ENCODE measurements at places on chromosomes 12 and 14.

GRCh38 chr14:68501614-68502052 lies 291.2 kb downstream of the ZFP36L1 start:
- no peak for DNase-seq

- no peak for DNase-seq
These were observed 49.1 kb downstream of the NCOR2 start for GRCh38 chr12:124518051-124518932.

DNA sequence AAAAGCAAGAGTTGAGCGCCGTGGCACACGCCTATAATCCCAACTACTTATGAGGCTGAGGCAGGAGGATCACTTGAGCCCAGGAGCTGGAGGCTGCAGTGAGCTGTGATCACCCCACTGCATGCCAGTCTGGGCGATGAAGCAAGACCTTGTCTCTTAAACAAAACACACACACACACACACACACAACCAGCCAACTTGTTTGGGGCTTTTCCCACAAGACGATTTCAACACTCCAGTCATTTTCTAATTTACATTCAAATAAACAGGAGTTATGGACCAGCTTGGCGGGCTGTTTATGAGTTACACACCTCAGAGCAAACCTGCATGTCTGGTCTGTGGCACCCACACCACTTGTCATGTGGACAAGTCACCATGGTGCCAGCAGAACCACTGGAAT lies 6.7 kb downstream of the GLTP start:
- DNase-seq = no peak

- no peak for DNase-seq
These were observed 151.4 kb upstream of the MDGA2 start for GRCh38 chr14:47826809-47827208.

DNA sequence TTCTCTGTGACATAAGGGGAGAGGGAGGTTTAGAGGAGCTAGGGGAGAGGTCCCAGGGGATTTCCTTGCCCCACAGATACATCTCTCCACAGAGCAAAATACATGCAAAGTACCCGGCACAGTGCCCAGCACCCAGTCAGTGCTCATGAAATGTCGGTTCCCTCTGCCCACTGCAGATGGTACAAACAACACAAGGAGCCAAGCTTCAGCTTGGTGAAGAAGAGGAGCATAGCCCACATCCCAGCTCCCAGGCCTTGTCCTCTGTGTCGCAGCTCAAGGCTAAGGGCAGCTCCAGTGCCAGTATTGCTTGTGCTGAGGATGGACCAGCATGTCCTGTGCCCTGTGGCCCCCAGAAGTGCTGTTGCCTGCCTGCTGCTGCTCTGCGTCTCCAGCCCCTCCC lies 35.0 kb upstream of the FKBP4 start:
- DNase-seq = no peak

DNA sequence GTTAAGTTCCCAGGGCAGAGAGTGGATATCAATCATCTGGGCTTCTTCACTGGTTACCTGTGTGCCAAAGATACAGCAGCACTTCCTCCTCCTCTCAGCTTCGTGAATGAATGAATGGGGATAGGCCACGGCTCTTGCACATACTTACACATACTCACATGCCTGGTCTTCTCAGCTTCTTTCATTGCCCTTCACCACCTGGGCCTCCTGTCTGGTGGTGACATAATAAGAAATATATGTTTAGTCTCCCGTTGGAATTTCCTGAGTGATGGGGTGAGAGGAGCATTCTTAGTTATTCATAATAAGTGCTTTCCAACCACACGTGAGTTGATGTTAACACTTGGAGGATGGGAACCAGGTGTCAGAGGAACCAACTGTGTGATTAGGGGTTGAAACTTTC lies 268.1 kb upstream of the RMST start:
- no peak for DNase-seq

DNA sequence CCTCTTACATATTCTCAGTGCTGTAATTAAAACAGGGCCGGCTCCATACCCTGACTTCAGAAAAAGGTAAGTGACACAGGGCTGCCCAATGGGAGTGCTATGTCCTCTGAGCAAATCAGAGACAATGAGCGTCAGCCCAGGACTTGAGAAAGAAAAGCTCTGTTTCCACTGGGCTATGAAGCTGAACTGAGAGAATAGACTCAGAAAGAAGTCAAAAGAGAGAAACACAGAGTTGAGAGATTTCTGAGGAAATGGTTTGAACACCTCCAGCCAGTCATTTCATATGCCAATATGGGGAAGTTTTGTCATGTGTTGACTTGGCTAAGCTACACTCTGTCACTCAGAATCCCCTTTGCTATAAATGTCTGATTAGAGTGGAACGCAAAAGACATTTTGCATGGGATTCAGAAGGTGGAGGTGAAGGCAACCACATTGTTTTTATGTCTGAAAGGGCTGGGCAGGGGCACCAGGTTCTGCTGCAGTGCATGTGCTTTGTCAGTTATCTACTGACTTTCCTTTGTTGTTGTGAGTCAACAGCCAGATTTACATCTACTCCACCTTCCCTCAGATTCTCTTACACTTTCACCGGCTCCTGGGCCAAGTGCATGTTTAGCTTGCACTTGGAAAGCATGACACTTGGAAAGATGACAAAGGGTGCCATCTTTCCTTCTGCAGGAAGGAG lies 313.3 kb downstream of the DUSP6 start:
- DNase-seq = no peak

DNA sequence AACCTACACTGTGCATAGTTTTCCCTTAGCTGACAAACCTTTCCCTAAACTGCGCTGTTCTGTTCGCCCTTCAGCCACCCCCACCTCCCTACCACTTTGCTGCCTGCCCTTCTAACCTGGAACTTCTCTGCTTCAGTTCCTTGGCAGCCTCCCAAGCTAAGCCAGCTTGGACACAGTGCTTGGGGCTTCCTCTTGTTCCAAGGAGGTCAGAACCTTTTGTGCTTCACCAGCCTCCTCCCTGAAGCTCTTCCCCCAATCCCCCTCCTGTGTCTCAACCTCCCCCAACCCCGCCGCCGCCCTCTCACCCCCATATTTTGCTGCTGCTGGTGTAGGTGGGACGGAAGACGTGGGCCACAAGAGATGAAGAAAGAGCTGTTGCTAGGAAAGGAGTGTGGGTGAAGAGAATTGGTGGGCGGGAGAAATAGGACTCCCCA lies 8.1 kb upstream of the RIC8B start:
- peak; percentile 72 for DNase-seq

- no peak for DNase-seq
These were observed 7.3 kb upstream of the STX2 start for GRCh38 chr12:130846369-130846768.

GRCh38 chr12:94049718-94050117 lies 98.7 kb upstream of the PLXNC1 start:
- no peak for DNase-seq

- no peak for DNase-seq
These were observed 86.6 kb downstream of the NINJ2 start for GRCh38 chr12:576615-577110.

- no peak for DNase-seq
These were observed 1.1 kb downstream of the SCAF11 start for GRCh38 chr12:45989287-45989686.

DNA sequence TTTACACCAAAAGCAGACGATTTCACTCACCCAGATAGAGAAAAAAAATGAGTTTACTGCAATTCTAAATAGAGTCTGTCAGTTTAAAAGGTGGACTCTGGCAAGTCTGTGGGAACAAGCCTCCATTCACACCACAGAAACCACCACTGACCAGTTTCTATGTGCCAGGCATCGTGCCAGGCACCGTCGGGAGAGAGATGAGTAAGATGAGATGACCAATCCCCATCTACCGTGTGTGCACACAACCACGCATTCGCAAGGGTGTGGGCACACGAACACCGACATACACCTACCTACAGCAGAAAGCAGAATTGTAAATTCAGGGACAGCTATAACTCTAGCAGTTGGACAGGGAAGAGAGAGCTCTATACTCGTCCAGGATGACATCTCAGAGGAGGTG lies 58.3 kb downstream of the PRIMA1 start:
- DNase-seq = no peak

DNA sequence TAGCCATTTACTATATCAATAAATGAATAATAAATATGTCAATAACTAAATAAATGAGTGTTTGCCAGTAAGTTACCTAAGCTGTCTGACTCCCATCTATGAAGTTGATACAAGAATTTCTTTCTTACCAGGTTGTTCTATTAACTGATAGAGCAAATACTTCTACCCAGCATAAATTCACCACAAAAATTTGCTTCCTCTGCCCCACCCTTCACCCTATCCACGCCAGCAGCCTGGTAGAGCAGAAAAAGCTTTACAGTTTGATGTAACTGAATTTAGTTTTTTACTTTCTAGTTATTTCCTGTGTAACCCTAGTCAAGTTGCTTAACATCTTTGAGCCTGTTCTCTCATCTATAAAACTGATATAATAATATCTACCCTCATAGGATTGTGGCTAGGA lies 94.9 kb upstream of the SLC16A7 start:
- DNase-seq = no peak

GRCh38 chr12:131923260-131923659 lies 5.8 kb upstream of the PUS1 start:
- no peak for DNase-seq

GRCh38 chr14:65749287-65749686 lies 336.8 kb downstream of the FUT8 start:
- no peak for DNase-seq

- no peak for DNase-seq
These were observed 138.8 kb downstream of the CALM1 start for GRCh38 chr14:90535556-90536090.

DNA sequence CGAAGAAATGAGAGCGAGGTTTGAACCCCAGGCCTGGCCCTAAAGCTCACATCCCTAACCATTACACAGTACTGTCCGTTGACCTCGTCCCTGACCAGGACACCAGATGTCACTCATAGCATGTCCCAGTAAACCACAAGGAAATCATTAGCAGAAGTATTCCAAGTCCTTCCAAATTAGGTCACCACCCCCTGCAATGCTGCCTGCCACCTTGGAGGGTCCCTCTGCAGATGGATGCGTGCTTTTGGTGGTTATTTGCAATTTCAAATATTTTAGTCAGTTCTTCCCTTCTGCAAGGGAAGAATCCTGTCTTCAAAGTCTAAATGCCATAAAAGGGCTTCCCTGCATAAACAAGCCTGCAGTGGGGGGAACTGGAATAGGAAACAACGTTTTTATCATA lies 71.3 kb downstream of the CLMN start:
- DNase-seq = no peak

DNA sequence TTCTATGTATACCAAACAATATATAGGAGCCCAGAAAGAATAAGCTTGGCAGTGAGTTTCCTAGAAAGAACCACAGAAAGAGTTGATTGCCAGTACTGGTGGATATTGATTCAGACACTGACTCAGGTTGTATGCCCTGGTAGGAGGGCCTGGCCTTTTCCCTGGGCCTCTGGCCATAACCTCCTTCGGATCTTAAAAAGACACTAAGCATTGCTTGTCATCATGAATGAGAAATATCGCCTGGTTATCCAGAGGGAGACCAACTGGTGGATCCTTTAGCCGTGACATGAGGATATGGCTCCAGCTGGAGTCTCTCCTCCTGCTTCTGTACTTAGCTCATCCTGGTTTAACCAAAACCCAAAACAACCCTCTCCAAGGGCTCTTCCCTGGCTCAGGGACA lies 231.5 kb downstream of the MSRB3 start:
- DNase-seq = no peak

DNA sequence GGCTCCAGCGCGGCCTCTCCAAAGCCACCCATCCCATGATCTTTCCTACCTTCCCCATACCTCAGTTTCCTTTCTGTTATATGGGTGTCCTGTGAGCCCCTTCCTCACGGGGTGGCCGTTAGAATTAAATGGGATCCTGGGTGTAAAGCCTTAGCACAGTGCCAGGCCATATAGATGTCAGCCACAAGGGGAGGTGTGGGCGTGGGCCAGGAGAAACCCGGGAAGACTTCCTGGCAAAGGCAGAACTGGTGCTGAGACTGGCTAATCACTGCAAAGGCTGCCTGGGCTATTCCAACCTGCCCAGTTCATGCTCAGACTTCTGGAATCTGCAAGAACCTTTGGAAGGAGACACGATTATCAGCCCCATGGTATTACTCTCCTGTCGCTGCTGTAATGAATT lies 11.0 kb upstream of the NCOR2 start:
- DNase-seq = no peak

DNA sequence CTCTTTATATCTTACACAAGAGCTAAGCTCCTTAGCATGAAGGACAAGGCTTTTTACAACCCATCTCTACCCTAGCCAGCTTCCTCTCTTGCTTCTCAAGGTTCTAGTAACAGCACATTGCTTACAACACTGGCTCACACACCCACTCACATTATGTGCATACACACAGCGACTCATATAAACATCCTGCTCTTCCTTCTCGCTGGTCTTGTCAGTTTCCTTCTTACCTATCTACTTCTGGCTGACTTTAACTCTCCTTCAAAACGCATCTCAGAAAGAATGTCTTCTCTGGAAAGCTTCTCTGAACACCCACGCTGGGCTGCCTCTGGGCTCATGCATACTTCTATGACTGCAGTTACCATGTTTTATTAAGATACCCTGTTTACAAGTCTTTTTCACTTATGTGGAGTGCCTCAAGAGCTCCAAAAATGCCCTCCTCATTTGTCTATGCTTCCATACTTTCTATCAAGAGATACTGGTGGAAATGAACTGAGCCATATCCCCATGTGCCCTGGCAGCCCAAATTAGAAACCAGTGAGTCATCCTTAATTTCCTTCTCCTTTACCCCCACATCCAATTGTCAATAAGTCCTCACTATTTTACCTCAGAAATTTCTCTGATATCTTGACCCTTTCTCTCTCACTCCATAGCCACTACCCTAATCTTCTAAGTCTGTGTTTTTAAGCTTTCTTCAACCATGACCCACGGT lies 126.9 kb upstream of the KRAS start:
- DNase-seq = peak; percentile 48

GRCh38 chr14:66508547-66508845 lies 549 bp downstream of the GPHN start:
- DNase-seq = no peak

DNA sequence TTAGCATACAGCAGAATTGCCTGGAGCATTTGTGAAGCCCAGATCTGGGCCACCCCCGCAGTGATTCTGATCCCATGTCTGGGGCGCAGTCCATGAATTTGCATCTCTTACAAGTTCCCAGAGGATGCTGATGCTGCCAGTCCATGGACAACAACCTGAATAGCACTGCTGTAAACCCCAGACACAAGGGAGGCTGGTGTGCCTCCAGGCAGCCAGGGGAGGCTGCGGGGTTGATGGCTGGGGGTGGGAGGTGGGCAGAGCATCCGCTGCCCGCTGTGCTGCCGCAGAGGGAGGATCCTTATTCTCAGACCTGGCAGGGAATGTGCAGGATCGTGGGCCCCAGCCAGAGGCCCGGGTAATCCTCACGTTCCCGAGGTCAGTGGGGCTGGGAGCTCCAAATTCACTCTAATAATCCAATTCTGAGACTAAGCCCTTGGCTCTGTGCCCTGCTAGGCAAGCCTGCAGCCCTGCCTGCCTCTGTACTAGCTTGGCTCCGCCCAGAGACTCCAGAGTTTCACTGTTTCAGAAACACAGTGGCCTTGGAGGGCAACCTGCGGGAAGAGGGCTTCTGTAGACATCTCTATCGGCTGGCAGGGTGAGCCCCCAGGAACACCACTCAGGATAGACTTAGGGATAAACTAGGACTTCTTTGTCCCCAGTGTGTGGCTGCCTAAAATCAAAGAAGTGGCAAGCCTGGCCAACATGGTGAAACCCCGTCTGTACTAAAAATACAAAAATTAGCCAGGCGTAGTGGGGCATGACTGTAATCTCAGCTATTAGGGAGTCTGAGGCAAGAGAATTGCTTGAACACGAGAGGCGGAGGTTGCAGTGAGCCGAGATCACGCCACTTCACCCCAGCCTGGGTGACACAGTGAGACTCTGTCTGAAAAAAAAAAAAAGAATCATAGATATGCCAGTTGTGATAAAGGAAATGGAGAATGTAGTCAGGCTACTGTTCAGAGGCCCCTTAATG lies 17.8 kb upstream of the MLEC start:
- no peak for DNase-seq

GRCh38 chr14:28766469-28766955 lies at the start of gene FOXG1:
FOXG1 (plus strand) TSS chr14:28766787; CDS start chr14:28767280, 493 bp downstream.
- DNase-seq = no peak

Data from stimulated activated CD4-positive, alpha-beta T cell treated with anti-CD3 and anti-CD28 coated beads, Interleukin-4, amount 100 ng/mL, for 4 hours (primary cell).